Bone marrow (tissue), 2 donors: ENCODE measurements at places on chromosomes 1 and 21.

GRCh38 chr1:177287270-177287669 lies 116.5 kb downstream of the BRINP2 start:
- DNase-seq, result no peak

GRCh38 chr1:183952101-183952500 lies 85.4 kb downstream of the COLGALT2 start:
- no peak for DNase-seq

DNA sequence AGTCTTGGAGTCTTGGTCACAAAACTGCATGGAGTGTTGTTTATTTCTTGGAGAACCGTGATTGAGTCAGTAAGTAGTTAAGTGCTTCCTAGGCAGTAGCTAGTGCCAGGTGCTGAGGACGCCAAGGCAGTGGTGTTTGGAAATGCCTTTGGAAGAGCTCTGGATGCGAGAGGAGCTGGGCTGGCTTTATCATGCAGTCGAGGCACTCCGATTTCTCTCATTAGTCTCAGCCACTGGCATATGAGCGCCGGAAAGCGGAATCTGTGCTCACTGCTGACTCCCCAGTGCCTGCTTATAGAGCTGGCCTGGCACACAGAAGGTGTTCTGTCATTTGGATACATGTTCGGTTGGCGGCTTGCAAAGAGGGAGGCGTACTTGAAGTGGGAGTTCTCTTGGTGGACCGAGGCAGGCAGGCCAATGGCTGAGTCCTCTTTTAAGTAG lies 3.6 kb downstream of the TENT5C start:
- DNase-seq, result no peak

DNA sequence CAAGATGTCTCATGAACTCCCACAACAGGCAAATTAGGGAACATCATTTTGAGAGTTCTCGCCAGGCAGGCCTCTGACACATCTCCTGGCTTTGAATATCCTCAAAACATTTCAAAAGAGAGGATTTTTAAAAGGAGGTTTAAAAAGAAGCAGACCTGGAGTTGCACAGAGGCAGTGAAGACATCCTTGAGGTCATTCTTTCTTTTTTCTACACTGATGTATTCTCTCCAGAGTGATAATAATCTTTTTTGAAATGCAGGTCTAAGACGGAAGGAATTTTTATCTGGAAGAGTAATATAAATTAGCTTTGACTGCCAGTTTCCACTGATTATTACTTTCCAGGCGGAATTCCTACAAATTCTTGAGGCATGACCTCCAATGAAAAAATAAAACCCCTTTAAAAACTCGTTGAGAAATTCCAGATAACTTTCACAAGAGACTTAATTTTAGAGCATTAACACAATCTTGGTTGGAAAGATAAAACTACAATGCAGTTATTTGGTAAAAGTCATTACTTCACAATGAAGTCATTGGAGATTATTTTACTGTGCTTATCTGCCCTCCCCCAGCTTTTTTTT lies 125.0 kb downstream of the LYPLAL1 start:
- no peak for DNase-seq

DNA sequence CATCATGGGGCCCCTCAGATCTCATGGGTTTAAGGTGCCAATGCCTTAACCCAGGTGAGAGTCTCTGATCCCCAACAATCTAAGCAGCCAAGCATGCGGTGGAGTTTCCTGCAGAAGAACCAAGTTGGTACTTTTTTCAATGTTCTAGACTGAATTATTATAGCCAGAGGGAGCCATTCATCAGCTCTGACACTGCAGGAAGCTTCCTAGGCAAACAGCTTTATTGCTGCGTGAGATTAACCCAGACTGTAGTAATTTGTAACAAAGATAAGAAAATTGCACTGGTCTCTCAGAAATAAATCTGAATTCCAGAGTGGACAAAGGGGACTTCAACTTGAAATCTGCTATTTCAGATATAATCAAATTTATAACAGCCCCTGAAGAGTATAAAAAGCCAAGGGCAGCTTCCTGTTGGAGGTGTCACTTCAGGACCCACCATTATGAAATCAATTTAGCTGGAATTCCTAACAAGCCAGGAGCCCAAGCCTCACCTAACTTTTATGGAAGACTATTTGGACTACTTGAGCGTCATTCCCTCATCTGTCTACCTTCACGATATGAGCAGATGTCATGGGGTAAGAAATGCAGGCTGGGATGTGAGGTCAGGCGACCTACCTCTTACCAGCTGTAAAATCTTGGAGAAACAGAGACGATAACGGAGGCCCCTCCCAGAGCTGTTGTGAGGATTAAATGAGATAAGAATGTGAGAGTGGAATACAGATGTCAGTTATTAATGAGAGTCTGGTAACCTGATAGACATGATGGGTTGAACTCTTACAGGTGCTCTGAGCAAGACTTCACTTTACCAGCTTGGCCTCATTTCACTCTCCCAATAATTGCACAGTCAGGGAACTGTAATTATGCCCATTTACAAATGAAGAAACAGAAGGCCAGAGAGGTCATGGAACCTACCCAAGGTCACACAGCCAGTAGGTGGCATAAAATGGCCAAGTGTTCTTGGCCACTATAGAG lies 135.1 kb downstream of the RRAGC start:
- no peak for DNase-seq

DNA sequence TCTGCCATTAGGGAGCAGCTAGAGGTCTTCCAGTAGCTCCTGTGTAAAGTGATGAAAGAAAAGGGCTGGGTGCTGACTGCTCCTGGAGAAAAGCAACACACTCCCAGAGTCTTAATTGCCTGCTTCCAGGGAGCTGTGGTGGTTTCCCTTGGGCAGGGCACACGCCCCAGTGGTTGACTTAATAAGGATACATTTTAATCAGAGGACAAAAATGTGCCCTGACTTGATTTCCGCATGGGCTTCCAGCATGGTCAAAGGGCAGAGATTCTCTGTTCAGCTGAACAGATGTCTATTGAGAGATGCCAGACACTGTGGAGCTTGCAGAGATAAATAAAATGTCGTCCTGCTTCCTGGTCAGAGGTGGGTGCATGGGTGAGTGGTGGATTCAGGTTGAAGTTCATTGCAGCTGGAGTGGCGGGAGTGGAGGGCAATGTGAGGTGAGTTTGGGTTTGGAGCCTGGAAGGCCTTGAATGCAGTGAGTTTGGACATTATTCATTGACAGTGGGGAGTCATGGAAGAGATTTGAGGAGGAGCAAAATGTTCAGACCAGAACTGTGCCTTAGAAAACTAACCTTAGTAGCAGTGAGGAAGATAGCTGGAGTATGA lies 16.0 kb downstream of the QSOX1 start:
- DNase-seq, result no peak

GRCh38 chr1:42529724-42530181 lies 66.7 kb downstream of the CCDC30 start:
- peak; percentile 28 for DNase-seq

GRCh38 chr1:200279810-200280411 lies 129.9 kb downstream of the ZNF281 start:
- DNase-seq, result no peak

- no peak for DNase-seq
Measured at GRCh38 chr21:25891596-25891995, 156.8 kb downstream of the GABPA start.

DNA sequence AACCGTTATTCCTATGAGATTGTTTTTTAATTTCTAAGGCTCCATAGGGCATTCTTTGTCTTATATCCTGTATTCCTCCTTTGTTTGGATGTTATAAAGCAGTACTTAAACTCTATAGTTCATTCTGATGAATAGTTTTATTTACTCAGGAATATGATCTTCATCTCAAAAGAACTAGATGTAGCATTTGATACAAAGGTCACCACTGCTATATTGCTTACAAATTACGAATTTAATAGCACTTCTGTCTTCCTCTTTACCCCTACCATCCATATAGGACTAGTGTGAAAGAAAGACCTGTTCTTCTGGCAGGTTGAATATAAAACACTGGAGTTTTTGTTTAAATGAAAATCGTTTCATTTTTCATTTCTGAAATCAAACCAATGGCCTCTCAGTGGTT lies 468.1 kb upstream of the CXADR start:
- DNase-seq, result no peak

DNA sequence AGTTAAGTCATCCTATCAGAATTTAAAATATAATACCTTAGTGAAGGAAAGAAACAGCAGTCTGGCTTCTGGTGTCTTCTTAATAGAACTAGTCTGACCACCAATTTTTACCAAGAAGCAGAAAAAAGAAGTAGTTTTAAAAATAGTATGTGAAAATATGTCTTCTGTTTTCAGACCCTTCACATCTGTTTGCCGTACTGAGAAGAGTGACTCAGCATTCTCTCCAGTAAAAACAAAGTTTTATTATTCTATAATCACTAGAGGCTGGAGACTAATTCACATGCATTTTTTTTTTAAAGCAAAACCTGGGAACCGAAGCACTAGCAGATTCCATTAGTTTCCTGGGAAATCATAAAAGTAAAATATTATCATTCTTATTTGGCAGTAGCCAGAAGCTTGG lies 163.8 kb downstream of the COL24A1 start:
- DNase-seq, result peak; percentile 52

DNA sequence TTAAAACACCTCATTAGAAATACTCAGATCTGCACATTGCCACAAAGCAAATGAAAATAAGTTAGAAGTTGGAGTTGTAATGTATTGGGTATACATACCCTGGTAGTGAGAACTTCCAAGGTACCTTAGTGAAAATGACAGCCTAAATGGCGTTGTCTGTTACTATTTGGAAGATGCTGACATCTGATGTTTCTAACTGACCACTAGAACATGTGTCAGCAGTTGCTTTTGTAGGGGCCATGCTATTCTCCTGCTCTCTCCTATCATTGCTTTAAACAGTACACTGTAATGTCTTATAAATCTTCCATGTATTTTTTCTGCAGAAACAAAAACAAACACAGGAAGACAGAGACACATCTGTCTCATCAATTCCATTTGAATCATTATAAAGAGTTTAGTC lies 40.1 kb downstream of the LAMC1 start:
- no peak for DNase-seq

GRCh38 chr1:247115141-247115510 lies 11.0 kb upstream of the ZNF669 start:
- no peak for DNase-seq

GRCh38 chr21:22703521-22703920 lies 1705.3 kb downstream of the NCAM2 start:
- no peak for DNase-seq

GRCh38 chr1:21620496-21620895 lies 48.7 kb downstream of the RAP1GAP start:
- DNase-seq, result no peak

DNA sequence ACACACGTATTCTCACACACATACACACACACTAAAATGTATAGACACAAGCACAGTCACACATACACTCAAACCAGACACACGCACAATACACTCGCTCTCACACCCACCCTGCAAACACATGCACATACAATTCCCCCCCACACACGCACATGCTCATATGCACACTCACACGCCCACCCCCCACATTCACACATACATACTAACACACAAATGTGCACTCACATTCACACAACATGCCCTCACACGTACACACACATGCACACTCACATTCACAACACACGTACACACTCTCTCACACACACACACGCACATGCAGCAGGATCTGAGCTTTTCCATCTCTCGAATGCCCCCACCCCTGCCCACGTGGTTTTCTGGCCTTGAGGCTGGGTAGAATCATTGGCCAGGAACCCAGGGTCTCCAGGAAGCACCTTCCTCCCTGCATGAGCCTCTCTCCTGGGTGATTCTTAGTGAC lies 589.7 kb downstream of the PTPRU start:
- DNase-seq, result no peak

DNA sequence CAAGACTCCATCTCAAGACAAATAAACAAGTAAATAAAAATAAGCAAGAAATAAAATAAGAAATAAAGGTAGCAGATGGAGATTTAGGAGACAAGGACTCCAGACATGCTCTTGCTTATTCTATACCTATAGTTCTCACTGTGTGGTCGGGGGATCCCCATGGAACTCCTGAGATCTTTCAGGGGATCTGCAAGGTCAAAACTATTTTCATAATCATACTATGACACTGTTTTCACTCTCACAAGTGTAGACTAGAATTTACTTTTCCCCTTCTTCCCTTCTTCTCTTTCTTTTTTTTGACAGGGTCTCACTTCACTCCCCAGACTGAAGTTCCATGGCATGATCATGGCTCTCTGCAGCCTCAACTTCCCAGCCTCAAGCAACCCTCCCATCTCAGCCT lies 29.8 kb upstream of the NLRP3 start:
- no peak for DNase-seq

- no peak for DNase-seq
Measured at GRCh38 chr1:47621977-47622376, 184.1 kb downstream of the FOXD2 start.

DNA sequence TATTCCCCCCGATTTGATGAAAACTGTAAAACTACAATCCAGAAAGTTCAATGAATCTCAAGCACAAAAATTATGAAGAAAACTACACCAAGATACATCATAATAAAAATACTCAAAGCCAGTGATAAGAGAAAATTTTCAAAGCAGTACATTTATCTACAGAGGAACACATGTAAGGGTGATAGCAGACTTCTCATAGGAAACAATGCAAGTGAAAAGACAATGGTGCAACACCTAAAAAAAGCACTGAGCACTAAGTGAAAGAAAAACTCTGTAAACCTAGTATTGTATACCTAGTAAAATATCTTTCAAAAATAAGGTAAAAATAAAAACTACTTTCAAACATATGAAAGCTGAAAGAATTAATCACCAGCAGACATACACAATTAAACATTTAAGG lies 76.1 kb upstream of the IRF2BP2 start:
- no peak for DNase-seq

DNA sequence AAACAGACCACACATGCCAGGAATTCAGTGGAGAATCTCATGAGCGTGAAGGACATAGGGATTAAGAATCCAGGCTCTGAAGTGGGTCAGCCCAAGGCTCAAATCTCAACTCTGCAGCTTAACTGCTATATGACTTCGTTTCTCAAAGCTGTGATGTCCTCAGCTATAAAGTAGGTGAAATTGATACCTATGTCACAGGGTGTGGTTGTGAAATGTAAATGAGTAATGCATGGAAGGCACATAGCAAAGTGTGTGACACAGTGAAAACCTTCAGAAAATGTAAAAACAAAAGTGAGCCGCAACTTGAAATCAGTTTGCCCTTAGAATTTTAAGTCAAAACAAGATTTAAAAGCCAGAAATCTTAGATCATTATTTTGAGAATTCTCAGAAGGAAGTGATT lies 145.7 kb upstream of the PRMT6 start:
- DNase-seq, result no peak

DNA sequence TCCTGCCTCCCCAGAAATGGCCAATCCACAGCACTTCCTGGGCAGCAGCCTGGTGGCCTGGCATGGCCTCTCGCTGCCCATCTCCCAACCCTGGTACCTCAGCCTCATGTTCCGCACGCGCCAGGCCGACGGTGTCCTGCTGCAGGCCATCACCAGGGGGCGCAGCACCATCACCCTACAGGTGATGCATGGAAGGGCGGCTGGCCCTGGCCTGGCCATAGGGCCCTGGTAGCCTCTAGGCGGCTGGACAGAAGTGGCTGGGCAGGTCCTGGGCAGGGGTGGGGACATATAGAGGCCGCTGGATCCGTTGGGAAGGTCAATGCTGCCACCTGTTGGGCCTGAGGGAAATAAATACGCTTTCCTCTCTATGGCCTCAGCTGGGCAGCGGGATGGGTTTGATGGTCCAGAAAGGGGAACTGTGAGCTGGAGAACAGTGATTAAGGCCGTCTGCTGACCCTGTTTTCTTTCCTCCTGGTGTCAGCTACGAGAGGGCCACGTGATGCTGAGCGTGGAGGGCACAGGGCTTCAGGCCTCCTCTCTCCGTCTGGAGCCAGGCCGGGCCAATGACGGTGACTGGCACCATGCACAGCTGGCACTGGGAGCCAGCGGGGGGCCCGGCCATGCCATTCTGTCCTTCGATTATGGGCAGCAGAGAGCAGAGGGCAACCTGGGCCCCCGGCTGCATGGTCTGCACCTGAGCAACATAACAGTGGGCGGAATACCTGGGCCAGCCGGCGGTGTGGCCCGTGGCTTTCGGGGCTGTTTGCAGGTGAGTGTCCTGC lies 14.4 kb downstream of the CELSR2 start:
- DNase-seq, result peak; percentile 30
